ENCODE measurements at places on chromosomes 1 and 21.

DNA sequence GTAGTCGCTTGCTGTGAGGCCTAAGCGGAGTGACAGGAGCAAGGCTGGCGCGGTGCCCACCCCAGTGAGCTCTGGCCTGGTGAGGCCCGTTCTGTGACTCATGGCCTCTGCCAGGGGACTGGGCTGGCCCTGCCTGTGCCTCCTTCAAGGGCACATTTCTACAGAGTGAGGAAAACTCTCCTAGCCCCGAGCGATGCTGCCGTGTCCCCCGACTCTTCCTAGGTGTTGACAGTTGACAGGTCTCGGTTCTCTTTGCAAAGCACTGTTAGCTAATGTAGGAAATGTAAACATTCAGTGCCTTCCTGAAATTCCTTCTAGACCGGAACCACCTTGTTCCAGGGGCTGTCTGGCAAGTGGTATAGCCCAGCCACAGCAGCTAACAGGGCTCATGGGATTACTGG is 43.9 kb downstream of the ABCG1 start:
- DNase-seq, result no peak

DNA sequence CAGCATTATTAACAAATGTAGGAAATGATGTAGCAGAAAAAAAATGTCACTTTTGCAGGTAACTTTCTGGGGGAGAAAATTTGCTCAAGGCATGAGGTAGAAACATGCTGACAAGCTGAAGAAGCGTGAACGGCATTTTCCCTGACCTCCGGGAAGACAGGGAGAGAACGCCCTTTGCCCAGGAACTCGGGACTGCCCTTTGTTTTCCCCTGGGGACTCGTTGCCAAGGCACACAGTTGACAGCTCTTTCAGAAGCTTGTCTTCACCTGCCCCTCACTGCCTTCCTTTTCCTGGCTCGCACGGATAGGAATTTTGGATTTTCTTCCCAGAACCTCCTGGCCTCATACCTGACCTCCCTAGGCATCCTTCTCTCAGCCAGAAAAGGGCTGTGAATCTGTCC is 52.7 kb upstream of the COA6 start:
- DNase-seq, result no peak

- DNase-seq, result no peak
Measured at GRCh38 chr1:204599098-204599497, 82.9 kb downstream of the MDM4 start.

DNA sequence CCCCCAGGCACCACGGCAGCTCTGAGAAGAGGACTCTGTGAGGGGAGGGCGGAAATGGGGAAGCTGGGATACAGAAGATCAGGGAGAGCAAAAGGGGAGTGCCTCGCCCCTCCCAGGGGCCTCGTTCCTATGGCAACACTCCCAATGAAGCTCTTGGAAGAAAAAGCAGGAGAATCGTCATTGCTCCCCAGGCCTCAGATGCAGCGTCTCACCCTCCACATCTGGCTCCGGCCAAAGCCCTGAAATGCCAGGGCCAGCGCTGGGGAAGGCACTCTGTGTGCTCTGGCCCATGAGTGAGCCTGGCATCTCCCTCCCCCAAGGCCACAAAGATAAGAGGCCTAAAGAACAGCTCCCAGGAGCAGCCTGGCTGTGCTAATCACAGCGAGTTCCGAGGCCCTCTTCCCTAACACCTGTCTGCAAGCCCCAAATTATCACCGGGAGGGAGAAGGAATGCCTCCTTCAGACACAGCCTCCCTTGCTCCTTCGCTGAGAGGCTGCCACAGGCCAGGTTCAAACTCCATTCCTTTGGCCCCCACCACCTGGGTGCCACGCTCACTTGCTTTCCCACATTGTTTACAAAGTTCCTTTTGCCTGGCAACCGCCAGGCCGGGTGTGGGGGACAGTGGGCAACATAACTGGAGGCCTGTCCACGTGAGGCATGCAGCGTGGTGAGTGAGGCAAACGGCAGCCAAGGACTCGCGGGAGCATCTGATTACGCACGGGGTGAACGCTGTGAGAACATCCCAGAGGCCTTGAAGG is 27.8 kb downstream of the ECE1 start:
- DNase-seq, result no peak

DNA sequence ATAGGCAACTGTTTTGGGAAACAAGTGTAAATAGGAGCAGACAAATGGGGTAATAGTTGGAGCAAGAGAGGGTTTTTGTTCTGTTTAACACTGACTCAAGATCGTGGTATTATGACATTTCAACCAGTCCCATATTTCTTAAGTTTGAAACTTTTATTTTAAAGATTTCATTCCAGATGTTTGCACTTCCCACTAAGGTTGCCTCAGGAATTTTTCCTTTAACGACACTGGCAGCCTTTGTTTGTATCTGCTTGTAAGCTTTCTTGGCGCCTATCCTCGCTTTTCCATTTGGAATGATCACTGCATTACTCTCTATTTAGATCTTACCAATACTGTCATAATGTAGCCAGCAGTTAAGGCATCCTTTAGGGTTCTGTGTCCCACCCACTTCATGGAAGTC is 67.7 kb downstream of the ALG6 start:
- no peak for DNase-seq

DNA sequence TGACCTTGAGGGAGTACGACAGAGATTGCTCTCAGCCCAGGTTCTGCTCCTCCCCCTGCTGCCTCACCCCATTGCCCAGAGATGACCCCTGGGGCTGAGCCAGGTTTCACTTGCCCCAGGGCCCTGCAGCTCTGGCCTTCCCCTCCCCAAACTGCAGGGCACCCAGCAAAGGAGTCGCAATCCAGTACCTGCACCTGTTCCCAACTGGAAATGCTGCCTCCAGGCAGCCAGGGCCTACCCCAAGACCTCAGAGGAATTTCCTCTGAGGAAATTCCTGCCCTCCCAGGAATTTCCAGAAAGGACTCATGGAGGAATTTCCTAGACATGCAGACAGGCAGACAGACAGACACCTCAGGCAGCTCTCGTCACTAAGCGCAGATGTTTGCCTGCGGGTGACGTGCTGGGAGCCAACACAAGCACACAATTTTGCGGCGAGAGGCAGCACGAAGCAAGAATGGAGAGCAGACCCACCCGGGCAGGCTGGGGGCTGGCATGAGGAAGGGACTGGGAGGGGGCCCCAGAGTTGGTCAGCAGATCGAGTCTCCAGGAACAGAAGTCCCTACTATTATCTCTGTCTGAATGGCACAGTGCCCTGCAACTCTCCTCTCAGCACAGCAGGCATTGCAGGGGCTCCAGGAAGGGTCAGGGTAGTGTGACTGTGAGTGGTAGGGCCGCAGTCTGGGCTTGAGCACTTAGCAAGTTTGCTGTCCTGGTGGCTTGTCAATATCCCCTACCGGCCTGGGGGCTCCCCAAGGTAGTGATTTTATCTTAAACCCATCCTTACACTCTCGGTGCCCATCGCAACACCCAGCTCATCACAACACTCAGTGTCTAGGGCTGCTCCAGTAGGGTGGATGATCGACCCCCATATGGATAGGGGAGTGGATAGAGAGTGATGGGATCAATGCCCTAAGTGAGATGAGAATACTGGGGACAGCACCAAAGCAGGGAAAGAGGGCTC is 2.9 kb upstream of the EFNA1 start:
- no peak for DNase-seq

DNA sequence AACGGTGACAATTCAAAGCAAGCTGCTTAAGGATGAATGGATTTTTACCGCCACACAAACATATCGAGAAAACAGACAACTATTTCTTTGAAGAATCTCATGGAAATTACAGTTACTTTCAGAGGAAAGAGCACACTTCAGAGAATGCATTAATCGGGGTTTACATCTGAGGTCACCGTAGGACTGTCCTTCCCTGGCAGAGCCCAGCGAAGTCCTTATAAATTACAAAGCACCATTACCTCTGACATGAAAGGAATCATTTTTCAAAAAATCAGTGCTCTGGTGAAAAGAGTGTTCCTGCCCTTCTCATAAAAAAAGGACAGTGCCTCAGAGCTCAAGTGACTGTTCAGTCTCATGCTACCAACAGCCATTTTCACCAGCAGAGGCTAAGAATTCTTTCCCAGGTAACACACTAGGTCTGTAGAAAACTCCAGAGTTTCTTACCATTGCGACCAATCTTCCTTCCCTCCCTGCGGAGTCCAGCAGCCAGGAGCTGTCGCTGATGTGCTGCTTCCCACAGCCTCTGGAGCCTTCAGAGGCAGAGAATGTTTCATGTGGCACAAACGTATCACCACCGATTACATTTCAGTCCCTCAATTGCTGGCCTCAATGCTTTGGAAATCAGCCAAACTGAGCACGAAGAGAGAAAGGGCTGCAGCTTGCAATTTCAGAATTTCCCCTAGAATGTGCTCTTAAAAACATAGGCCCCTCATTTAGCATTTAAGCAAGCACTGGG is 75.4 kb downstream of the PLD5 start:
- no peak for DNase-seq

- no peak for DNase-seq
Measured at GRCh38 chr1:94836891-94837290, 16.7 kb downstream of the SLC44A3 start.

DNA sequence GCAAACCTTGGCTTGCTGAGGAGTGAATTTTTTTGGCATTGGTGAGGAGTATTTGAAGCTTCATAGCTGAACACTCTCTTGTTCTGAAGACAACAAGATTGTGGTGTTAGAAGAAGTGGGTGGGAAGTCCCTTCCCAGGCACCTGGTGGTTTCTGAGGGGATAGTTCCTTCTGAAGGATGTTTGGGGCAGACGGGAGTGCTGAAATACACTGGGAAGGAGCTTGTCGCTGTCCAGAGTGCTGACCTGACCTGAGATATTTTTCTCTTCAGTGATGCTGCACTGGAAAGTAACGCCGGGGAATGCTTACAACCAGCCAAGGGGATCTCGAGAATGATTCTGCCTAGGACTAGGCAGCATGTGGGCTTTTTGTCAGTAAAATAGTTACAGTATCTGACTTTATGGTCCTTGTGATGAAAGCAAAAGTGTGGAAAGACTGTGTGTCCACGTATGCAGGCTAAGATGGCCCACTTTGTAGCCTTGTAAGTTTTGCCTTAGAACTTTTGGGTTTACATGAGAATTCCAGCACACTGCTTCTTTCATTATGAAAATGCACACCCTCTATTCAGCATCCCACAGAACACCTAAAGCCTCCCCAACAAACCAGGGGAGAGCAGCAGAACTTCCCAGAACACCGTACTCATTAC is 33.1 kb upstream of the NFASC start:
- DNase-seq, result no peak

Data from activated CD8-positive, alpha-beta memory T cell treated with anti-CD3 and anti-CD28 coated beads for 48 hours (primary cell).